ENCODE measurements at places on chromosomes 6 and 20.

DNA sequence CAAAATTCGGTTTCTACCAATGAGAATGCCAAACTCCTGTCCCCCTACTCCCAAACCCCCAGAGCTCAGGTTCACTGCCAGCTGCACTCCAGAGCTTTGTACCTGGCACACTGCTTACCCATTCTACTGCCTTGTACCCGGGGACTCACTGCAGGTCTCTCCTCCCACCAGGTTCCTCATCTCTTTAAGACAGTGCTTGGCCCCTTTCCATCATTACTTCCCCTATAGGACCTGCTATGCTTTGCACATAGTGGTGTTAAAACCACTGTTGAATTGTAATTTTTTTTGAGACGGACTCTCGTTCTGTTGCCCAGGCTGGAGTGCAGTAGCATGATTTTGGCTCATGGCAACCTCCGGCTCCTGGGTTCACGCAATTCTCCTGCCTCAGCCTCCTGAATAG is 25.9 kb downstream of the LYRM4 start:
- DNase-seq = no peak

GRCh38 chr20:17655865-17656479 is 26.1 kb downstream of the RRBP1 start:
- DNase-seq = no peak

DNA sequence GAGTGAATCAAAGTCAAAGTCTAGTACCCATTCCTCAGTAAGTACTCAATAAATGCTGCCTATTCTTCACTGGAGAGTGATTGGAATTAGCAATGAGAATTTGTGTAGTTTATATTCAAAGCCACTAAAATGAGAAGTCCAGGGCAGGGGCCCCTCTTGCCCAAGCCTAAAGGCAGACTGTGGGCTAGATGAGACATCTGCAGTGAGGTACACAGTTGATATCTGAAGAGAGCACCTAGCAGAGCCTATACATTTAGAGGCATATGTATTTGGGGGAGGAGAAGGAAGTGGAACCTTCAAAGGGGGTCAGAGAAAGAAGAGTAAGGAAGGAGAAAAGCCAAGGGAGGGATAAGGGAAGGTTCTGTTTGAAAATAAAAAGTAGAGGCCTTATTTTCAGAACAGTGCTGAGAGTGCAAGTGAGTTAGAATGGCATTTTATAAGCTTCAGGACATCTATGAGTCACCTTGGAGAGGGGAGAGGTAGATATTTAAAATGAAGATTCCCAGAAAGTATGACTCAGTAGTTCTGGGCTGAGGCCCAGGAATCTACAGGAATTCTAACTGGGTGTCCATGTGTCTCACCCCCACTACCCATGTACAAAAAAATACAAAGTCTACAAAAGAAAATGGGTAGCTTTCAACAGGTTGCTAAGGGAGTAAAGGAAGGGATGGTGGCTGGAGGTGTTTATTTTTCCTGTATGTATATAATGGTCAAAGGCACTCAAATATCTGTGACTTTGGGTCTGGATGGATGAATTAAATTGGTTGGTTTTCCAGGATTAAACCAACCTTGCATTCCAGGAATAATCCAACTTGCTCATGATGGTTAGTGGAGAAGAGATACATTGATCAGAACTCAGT is 135.1 kb downstream of the ZFP64 start:
- DNase-seq = no peak

GRCh38 chr6:52725535-52726192 is 37.6 kb downstream of the GSTA2 start:
- DNase-seq = no peak

DNA sequence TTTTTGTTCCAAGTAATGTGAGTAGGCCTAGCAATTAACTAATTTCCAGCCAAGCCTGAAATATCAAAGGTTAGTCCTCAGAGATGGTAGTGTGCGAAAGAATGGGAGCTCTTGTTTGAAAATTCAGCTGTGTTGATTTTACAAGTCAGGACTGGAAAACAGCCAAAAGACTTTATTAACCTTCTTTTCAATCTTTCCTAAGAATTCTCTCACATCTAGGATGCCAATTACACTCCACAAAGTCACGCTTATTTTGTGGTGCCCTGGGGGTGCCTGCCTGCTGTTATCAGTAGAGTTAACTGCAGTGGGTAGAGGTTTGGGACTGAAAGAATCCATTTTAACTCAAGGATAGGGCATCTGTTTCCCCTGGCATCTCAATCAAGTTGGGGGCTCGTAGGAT is 30.7 kb upstream of the MAP3K4 start:
- DNase-seq = no peak

DNA sequence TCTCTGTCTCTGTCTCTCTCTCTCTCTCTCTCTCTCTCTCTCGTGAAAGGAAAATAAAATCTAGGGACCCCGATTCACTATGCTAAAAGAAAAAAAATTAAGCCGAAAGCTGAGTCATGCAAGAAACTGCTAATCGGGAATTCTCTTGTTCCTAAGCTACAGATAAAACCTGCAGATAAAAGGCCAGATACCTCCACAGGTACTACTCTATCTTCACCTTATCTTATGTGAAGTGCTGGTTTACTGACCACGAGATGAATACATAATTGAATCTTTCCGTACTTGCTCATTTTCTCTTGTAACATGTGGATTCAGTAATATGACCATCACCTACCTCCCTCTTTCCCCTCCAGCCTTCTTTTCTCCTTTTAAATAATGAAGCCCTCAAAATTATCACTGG is 120.5 kb downstream of the RFX6 start:
- no peak for DNase-seq

GRCh38 chr6:147774856-147775255 is 266.4 kb downstream of the SAMD5 start:
- DNase-seq = no peak

DNA sequence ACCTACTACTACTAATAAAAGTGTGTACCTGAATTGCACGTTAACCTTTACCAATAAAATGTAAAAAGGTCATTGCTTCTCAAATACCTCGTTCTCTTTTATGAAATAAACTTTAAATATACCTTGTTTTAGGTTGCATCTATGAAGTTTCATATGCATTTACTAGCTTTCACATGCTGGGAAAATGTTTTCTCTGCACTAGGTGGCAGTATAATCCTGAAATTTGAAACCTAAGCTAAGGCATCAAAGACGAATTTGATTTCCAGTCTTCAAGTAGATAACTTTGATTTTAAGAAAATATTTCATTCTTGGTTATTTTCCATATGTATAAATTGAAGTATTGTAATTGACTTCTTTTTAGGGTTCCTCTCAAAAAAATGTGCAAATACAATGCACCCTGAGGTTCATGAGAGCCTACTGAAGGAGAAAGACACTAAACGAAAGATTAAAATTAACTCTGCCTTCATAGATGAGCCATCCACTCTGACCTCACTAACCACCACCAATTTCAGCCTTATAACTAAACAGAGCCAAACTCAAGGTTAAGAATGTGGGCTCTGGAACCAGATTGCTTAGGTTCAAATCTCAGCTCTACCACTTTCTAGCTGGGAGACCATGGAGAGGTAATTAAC is 7.3 kb upstream of the COL9A1 start:
- DNase-seq = no peak

DNA sequence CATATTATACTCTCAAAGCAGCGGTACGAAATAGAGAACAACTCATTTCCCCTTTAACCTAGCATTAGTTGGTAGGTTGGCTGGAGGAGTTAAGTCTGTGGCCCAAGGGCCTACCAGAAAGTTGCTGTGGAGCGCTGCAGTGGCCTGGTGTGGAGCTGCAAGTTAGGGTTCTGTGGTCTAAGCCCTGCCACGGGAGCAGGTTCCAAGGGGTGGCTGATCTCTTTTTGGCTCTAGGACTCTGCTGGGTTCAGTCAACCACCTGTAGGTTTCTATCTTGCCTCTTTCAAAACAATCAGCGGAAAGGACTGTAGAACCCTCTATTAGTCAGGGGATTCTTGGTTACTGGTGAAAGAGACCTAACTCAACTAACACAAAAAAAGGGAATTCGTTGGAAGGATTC is 54.5 kb upstream of the TULP4 start:
- DNase-seq = no peak

GRCh38 chr20:20897145-20897544 is 184.7 kb upstream of the RALGAPA2 start:
- no peak for DNase-seq

- DNase-seq = no peak
Measured at GRCh38 chr6:33755070-33755869, 8.6 kb upstream of the IP6K3 start.

DNA sequence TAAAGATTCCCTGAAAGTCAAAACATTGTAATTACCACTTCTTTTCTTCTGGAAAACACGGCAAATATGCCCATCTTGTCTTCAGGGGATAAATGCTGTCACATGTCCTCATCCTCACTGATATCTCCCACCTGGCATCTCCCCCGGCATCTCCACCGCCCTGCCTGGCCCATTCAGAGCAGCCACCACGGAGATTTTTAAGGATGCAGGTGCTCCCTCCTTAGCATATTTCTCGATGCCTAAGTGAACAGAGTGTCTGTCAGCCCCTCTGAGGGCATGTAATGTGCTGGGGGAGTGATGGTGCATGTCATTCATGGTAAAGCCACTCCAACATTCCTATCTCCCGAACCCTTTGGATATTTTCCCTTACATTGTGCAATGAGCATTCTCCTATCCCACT is 215.5 kb downstream of the PREX1 start:
- no peak for DNase-seq

GRCh38 chr6:117469356-117469755 is 13.1 kb upstream of the DCBLD1 start:
- DNase-seq = no peak
